ENCODE measurements at places on chromosomes 7 and 10. TPM values are rescaled to one million over a fixed set of nuclear protein-coding genes. Genes with fewer than 3 reads are reported as not detected.

DNA sequence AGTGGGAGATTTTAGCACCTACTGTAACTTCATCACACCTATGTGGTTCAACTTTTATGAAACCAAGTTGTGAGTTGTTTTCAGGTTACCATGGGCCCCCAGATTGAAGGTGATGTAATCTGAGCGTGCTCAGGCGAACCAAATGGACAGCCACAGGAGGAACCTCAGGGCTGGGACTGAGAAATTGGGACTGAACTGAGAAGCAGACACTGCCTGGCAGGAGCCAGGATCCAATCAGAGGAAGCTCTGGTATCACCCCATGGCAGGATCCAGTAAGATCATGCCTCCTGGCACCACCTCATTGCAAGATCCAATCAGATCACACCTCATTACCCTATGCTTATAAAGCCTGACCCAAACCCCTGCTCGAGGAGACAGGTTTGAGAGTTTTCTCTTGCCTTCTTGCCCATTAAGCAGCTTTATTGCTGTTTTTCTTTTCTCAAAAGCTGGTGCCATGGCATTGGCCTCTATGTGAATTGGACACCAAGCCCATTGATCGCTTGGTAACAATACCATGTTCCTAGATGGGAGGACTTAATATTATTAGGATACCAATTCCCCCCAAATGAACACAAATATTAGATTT lies 43.2 kb upstream of the GDF10 start:
- DNase-seq: no peak

GRCh38 chr10:96298362-96298761 lies 5.9 kb upstream of the DNTT start:
- DNase-seq: no peak

- DNase-seq: no peak
Observed at GRCh38 chr7:85509476-85509875, 322.6 kb upstream of the SEMA3D start.

DNA sequence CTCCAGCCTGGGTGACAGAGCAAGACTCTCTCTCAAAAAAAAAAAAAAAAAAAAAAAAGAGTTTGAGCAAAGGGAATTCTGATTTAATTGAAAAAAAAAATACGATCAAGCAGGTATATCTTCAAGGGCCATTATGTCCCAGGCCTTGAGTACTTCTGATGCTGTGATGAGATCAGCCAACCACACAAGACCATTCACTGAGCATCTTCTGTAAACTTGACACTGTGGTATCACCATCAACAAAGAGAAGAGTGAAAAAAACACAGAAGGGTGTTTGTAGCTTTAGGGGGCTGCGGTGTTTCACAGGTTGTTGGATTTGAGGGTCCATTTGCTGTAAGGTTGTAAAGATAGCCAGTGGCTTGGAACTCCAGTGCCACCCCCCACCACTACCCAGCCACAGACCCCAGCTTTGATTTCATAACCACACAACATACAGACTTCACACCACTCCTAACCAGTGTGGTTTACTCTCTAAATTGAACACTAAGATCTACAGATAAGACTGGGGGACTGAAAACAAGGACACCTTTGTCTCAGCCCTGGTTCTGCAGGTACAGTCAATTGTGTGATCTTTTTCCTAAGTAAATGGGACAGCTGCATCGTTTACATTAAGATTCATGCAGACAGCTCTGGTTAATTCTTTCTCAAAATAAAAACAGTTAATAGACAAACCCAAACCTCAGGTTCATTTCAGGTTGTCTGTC lies 66.4 kb downstream of the CDC123 start:
- DNase-seq: no peak

DNA sequence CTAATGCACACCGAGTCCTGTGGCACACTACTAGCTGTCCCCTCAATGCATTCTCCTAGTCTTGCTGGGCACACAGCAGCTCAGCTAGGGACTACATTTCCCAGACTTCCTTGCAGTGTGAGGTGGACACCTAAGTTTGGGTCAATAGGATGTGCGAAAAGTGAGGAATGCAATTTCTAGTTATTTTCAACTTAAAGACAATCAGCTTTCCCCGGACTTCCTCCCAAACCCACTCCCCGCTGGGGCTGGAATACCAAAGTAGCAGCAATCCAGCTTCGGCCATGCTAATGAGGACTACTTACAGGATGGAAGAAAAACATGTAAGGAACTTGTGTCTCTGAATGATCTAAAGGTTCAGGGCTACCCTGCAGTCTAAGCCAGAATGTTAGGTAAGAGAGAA lies 286.4 kb upstream of the LRRN3 start:
- DNase-seq: no peak

DNA sequence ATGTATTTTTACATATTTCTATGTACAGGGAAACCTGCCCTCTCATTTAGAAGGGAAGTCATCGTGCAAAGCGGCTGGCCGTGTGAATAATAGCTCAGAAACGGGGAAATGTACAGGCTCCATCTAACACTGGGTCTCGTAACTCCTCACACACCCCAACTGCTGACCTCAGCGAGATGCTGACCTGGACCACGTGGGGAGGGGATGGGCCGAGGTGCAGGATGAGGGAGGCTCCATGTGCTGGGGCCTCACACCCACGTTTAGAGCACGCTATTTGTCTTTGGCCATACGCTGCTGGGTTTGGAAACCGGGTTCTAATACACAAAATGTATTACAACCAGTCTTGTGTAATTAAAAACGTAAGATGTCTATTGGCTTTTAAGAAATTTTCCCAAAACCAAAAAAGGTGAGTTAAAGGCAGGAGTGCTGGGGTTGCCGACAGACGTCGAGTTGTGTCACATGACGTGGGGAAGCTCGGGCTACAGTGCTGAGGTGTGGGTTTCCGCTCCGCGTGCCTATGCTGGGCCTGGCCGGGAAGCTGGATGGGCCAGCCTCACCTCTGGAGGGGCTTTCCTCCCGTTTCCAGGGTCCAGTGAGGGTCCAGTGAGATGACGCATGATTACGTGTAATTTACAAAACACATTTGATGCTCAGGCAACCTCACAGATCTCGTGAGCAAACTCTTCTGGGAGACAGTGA lies 215.6 kb downstream of the DNAJB6 start:
- peak; percentile 38 for DNase-seq

GRCh38 chr10:23910291-23910690 lies 298.6 kb upstream of the KIAA1217 start:
- no peak for DNase-seq

DNA sequence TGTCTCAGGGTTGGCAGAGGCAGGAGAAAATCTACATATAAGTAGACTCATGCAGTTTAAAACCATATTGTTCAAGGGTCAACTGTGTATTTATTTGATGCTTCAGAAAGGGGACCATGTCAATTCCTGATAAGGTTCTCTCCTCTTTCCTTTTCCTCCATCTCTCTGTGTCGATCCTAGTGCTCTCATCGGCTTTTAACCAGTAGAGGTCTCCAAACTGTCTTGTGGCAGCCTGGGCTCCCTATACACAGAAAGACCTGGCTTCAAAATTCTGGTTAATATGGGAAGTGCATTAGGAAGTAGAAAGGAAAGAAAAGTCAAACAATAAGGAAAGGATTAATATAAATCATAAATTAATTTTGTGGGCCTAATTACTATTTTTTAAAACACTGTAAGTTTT lies 304.4 kb upstream of the C7orf33 start:
- DNase-seq: no peak

DNA sequence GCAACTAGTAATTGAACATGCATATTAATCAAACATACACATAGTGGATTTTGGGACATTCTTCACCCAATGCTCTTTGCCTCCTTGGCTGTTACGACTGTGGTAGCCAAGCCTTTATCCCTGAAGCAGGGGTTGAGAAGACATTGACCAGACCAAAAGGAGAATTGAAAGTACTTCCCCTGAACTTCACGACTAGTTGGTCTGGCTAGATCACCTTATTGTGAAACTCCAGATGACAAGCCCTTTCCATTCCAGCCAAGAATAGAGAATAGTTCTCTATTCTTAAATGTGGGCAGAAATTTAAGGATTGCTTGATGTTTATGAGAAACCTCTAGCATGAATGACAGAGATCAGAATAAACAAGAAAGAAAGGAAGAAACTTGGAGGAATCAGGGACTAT lies 97.0 kb downstream of the LRMDA start:
- DNase-seq: no peak

DNA sequence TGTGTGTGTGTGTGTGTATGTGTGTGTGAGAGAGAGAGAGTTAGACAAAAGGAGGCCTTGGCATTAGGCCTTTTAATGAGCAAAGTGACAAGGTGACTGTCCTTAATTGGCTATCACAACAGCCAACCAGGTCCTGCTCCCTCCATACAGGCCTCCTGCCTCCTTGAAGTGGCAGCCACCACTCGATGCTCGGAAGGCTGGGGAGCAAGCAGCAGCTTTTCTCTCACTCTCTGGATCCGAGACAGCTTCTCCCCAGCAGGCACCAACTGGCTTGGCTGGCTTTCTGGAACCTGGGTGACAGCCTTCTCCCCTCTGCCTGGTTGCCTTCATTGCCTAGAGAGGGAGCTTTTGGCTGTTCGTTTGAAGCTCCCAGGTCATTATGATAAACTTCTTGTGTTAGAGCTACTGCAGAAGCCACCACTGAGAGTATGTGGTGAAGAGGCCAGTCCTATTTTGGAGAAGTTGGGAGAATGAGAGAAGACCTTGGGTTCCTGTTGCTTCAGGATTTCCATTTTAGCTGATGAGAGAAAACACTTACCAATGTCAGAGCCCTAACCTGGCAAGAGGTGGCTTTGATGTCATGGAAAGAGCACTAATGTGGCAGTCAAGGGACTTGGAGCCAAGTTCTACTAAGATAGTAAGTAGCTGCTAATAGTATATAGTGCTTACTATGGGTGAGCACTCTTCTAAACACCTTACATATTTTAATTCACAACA lies 37.6 kb downstream of the RPS24 start:
- DNase-seq: no peak

GRCh38 chr7:14761510-14762296 lies 140.8 kb downstream of the DGKB start:
- no peak for DNase-seq

DNA sequence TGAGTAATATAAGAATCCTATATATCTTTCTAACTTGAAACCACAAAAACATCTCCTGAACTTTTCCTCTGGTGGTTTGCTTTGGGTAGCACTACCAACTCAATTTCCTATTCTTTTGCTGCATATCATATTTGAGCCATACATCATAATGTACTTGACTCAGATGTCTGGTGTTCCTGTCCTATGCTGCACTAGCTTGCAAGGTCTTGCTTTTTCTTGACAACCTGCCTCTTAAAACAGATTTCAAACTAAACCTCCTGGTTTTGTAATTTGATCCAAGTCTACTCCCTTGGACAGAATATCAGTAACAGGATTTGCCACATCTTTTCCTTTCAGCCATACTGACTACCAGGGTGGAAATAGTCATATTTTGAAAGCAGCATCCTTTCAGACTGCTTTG lies 520.3 kb upstream of the LRRTM3 start:
- DNase-seq: no peak

DNA sequence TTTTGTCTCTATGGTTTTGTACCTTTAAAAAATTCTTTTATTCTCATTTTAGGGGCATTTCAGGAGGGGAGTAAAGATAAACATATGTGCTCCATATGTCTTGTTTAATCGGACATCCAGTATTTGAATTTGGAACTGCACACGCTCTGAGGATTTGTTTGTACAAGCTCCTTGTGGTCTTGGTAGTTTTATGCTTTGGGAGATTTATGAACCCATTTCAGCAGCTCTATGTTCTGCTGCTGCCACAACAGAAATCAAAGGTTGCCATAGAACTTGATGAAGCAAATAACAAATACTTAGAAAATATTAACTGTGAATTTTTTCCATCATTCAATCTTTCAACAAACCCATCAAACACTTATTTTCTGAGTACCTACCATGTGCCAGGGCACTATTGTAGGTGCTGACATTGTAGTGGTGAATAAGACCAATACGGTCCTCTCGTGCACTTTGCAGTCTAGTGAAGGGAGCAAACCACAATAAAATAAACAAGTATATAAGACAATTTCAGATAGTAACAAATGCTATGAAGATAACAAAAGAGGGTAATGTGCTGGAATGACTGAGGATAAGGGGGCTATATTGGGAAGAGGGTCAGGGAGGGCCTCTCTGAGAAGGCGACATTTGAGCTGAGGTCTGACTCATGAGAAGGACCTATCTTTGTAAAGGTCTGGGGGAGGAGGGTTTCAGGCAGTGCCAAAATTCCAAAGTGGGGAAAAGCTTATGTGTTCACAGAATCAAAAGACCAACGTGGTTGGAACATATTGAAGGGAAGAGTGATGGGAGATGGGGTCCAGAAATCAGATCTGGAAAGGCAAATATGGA lies 30.4 kb downstream of the MYPN start:
- DNase-seq: no peak

DNA sequence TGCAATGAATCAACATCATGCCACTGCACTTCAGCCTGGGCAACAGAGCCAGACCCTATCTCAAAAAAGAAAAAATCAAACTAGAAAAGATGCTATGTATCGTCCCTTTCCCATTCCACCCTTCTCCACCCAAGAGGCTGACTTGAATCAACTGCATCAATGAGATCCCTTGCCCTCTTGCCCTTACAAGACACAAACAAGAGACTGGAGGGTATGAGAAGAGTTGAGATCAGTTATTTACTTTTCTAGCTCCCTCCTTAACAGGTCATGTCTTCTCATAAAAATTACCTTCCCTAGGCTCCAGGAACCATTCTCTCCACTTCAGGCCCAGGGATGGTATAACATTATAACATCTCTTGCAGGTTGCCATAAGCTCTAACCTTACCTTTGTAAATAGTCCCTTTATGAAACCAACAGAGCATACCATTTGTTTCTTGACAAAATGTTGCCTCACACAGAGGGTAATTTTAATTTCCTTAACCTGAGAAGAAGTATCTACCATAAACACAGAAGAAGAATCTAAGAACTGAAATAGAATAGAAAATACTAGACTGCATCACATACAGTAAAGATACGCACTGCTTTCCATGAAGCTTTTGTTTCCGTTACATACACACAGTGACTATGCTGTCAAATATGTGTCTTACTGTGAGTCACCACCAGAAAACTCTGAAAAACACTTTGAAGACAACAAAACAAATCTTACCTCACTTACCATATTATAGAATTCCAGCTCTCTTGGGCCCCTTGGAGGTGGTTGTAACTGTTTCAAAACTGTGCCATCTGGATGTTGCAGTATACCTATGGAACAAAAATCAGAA lies 30.5 kb downstream of the IPMK start:
- no peak for DNase-seq

- no peak for DNase-seq
Observed at GRCh38 chr7:99772565-99772964, 11.4 kb downstream of the CYP3A4 start.

- no peak for DNase-seq
Observed at GRCh38 chr10:89062861-89063260, 72.3 kb downstream of the FAS start.

GRCh38 chr7:49775065-49775948 lies 1.9 kb downstream of the VWC2 start:
- no peak for DNase-seq

GRCh38 chr10:125707541-125708468 lies 11.7 kb upstream of the EDRF1 start:
- DNase-seq: no peak

The PIP gene
- not detected for total RNA-seq

The CALY gene
- total RNA-seq: 0.98 TPM

The SMIM30 gene
- 29.6 TPM for total RNA-seq

The UNC5B gene
- total RNA-seq: 4.1 TPM

The IGF2BP3 gene
- total RNA-seq: 2.0 TPM

The FRMPD2 gene
- total RNA-seq: 0.13 TPM

Data from sciatic nerve (tissue), 2 donors.